ENCODE measurements at places on chromosomes 12 and 14. TPM values are rescaled to one million over a fixed set of nuclear protein-coding genes. Genes with fewer than 3 reads are reported as not detected.

AKAP3 gene
- total RNA-seq: 1.9 TPM

RNASE2 gene
- not detected for total RNA-seq

CCDC63 gene
- not detected for total RNA-seq

KRT82 gene
- total RNA-seq: not detected

HAL gene
- total RNA-seq: 0.24 TPM

KLHL33 gene
- not detected for total RNA-seq

DIP2B gene
- 45.3 TPM for total RNA-seq

B4GALNT1 gene
- total RNA-seq: not detected

SLC7A8 gene
- 2.4 TPM for total RNA-seq

All from tracheal epithelial cell (primary cell).